ENCODE measurements at places on chromosomes 1 and 21.

DNA sequence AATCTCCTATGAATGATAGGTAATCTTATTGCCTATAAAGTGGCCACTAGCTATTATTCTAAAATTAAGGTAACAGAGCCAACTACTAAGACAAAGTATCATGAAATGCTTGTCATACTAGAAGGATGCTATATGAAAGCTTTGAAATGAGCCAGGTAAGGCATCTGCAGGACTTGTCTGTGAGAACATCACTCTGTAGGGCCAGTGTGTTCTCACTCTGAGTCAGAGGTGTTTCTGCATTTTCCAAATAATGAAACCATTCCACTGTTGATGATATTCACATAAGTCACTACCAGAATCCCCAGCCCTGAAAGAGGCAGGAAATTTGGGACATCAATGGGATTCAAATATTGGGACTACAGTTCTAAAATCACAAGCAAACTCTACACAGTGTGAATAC lies 25.8 kb upstream of the GBP5 start:
- no peak for ATAC-seq

- ATAC-seq = no peak
Observed at GRCh38 chr1:193123751-193124150, 1.9 kb downstream of the CDC73 start.

DNA sequence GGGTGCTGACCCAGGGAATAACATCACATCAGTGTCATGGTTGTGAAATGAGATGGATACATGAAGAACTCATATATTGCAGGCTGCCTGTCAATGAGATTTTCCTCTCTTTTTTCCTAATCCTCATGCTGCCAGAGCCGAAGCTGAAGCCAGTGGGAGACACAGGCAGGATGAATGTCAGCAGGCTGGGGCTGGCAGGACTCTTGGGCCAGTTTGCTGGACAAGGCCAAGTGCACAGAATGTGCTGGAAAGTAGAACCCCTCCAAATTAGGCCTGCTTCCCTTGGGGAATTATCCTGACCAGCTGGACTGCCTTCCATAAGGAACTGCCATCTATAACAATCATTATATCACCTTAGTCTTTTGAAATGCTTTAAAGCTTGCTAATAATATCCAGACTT lies 31.4 kb downstream of the SLC44A3 start:
- no peak for ATAC-seq

DNA sequence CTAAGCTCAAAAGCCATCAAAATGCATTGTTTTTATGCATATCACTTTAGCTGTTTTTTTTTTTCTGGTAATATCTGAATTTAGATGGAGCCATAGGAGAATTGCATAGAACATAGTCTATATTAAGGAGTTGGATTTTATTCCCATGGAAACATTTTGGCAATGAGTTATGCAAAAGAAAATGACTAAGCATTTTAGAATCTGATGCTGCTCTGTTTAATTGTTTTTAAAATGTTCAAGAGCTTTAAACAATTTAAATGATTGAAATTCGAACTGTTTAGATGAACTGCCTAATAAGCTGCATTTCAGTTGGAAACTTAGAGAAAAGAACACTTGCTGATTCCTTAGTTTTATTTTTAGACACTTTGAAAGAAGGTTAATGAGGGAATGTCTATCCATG lies 1531.5 kb upstream of the B3GALT2 start:
- no peak for ATAC-seq

GRCh38 chr1:10687251-10687651 lies 109.2 kb downstream of the CASZ1 start:
- ATAC-seq = no peak

DNA sequence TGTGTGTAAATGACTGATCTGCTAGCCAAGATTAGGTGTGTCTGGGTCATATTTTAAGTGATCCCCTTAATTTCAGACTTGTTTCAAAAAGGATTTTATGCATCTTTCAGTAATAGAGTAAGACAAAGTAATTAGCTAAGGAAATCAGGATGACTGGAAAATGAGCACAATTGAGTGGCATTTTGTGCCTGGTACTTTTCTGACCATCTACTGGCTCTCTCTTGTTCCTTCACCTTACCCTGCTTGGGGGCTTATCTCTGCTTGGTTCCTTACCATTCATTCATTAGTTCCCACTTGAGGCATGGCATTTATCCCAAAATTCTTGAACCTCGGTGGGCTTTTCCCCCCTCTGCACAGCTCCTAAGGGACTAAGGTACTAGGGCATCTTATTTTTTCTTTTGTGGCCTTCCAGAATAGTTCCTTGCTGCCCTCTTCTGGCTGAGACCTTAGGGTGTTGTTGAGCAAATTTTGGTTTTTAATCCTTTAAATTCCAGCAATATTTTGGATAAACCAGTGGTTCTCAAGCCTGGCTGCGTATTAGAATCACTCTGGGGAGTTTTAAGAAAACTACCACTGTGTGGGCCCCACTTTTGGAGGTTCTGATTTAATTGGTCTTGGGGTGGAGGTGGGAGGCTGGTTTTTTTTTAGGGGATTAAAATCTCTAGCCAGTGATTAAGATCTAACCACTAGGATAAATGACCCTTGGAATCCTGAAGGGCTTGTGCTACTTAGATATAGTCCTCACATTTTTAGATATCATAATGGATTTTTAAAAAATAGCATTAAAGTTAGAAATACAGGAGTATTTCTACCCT lies 50.8 kb downstream of the HS2ST1 start:
- ATAC-seq = no peak

- ATAC-seq = peak; percentile 82
Observed at GRCh38 chr1:66035616-66036245, 243.0 kb downstream of the PDE4B start.

DNA sequence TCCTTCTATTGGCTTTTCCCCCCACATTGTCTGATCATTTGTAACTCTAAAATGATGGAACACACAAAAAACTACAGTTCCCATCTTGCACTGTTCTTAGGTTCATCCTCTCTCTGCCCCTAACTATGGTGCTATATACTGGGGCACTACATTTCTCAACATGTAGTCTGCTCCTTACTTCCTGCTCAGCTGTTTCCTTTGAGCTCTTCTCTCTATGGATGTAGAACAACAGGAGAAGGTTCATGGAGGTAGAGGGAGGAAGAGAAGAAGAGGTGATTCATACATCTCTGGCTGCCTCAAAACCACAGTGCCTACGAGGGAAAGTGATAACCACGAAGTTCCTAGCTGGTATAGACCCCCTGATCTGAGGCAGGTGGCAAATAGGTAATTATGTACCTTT lies 7.0 kb upstream of the C1orf146 start:
- no peak for ATAC-seq

- peak; percentile 74 for ATAC-seq
Observed at GRCh38 chr1:231357831-231358354, 19.8 kb downstream of the SPRTN start.

DNA sequence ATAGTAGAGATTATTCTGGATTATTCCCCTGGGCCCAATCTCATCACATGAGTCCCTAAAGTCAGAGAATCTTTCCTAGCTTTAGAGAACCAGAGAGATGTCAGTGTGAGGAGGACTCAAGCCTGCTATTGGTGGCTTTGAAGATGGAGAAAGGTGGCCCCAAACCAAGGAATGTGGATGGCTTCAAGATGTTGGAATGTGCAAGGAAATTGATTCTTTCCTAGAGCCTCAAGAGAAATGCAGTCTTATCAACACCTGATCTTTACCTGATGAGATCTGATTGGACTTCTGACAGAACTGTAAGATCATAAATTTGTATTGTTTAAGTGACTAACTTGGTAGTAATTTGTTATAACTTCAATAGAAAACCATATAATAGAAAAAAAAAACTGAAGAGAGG lies 51.0 kb downstream of the NME7 start:
- ATAC-seq = no peak

All from motor neuron (in vitro differentiated cells).